ENCODE measurements at places on chromosomes 4 and X.

GRCh38 chr4:139152249-139152648 is 24.8 kb downstream of the ELF2 start:
- no peak for DNase-seq
- H3K27me3 ChIP-seq: no peaks in the 10 kb centered on the region
- H3K27ac ChIP-seq: no peak overlapping the region
- no peaks in the 10 kb centered on the region for H3K4me1 ChIP-seq
- no peak overlapping the region for H3K4me3 ChIP-seq
- no peaks in the 10 kb centered on the region for H3K36me3 ChIP-seq

DNA sequence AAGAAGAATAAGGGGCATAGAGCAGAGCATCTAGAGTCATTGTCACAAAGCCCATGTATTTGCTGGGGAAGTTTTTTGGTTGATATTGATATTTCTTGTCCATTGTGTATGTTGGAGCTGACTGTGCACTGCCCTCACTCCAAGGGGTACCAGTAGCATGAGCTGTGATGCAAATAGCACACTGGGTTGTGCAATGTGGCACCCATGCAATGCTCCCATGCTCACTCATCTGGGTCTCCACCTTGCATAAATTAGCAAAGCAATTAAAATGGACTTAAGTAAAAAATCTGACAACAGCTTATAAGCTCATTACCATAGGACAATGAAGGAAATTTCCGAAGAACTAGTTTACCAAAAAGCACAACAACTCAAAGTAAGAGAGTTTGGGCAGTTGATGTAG is 87.9 kb downstream of the NHS start:
- H3K27me3 ChIP-seq: peaks cover 7% of the 10 kb centered on the region
- H3K4me1 ChIP-seq: no peaks in the 10 kb centered on the region
- H3K27ac ChIP-seq: no peak overlapping the region
- H3K36me3 ChIP-seq: no peaks in the 10 kb centered on the region

DNA sequence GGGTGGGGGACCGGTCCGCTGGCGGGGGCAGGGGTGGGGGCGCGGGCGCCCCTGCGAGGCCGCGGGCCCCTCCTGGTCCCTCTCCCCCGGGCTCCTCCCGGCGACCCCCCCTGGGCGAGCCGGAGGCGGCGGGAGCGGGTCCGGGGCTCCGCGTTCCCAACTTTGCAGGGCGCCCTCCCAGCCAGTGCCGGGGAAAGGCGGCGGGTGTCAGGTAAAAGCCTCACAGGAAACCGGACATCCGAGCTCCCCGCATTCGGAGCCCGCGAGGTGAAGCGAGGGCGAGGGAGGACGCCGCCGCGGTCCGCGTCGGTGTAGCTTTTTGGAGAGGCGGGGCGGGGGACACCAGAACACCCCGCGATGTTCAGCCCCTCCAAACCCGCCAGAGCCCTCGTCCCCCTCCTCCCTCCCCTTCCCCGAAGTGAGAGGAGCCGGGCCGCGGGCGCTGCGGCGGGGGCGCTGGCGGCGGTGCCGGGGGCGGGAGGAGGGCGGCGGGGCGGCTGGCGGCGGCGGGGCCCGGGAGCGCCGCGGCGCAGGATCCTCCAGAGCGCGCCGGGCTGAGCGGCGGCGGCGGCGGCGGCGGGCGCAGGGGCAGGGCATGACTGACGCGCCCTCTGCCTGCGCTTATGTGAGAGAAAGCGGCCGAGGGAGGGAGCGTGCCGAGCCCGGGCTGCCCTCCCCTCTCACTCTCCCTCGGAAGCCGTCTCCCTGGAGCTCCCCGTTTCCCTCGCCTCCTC is at the start of gene VEGFC:
Gene VEGFC, minus strand, starts transcription at position 597 of the 734 bp plus-strand sequence. CDS start 611 bp downstream, outside the sequence.
- H3K4me1 ChIP-seq: no peaks in the 10 kb centered on the region
- H3K4me3 ChIP-seq: peak within 1 kb of the TSS; percentile 42
- no peaks in the 10 kb centered on the region for H3K36me3 ChIP-seq
- no peaks in the 10 kb centered on the region for H3K27me3 ChIP-seq
- peak; percentile 13 for DNase-seq

DNA sequence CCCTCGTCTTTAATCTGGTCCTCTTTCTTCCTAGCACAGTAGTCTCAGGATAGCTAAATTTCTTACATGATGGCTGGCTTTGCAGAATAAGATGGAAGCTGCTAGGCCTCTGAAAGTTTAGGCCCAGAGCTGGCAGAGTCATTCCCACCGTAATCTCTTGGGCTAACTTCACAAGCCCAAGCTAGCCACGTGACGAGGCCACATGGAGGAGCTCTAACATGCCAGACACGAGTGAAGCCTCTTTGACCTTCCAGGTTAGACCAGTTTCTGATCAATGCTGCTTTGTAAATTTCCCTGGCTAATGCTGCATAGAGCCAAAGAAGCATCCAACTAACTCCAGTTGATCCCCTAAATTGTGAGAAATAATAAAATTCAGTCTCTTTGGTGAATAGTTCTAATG is 9.5 kb upstream of the CENPE start:
- no peak for DNase-seq
- no peaks in the 10 kb centered on the region for H3K36me3 ChIP-seq
- H3K4me1 ChIP-seq: no peaks in the 10 kb centered on the region
- H3K4me3 ChIP-seq: no peak overlapping the region

GRCh38 chrX:112380541-112381278 is 298.1 kb upstream of the TRPC5 start:
- H3K27ac ChIP-seq: no peak overlapping the region
- H3K36me3 ChIP-seq: no peaks in the 10 kb centered on the region
- peaks cover 12% of the 10 kb centered on the region for H3K27me3 ChIP-seq

- no peak overlapping the region for H3K27ac ChIP-seq
- no peak overlapping the region for H3K4me3 ChIP-seq
- no peaks in the 10 kb centered on the region for H3K27me3 ChIP-seq
- H3K36me3 ChIP-seq: no peaks in the 10 kb centered on the region
- no peaks in the 10 kb centered on the region for H3K4me1 ChIP-seq
- no peak for DNase-seq
Measured at GRCh38 chr4:128347930-128348660, 60.5 kb upstream of the PGRMC2 start.

DNA sequence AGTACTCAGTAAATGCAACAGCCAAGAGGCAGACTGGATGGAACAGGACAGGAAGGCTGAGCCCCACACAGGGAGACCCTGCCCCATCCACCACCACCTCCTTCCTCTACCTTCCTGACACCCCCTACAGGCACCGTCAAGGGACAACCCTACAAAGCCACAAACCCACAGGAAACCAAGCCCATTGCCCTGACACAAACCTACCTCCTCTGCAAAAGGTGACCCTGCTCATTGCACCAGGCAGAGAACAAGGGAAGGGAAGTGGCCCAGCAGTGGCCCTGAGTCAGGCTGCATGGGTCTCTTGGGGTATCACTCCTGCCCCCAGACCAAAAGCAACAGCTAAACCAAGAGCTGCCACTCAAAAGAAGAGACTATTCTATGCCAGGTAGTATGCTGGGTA is 21.0 kb downstream of the JAKMIP1 start:
- no peaks in the 10 kb centered on the region for H3K36me3 ChIP-seq
- no peaks in the 10 kb centered on the region for H3K4me1 ChIP-seq
- no peaks in the 10 kb centered on the region for H3K27me3 ChIP-seq
- H3K27ac ChIP-seq: no peak overlapping the region

- no peak overlapping the region for H3K27ac ChIP-seq
- no peak overlapping the region for H3K4me3 ChIP-seq
- no peaks in the 10 kb centered on the region for H3K36me3 ChIP-seq
- no peak for DNase-seq
- peaks cover 4% of the 10 kb centered on the region for H3K27me3 ChIP-seq
- no peaks in the 10 kb centered on the region for H3K4me1 ChIP-seq
Measured at GRCh38 chr4:112939901-112940300, 109.6 kb upstream of the ANK2 start.

- H3K4me1 ChIP-seq: peaks cover 3% of the 10 kb centered on the region
- no peak for DNase-seq
- no peaks in the 10 kb centered on the region for H3K36me3 ChIP-seq
- peak overlapping the region; percentile 98 for H3K27ac ChIP-seq
- H3K4me3 ChIP-seq: peak overlapping the region; percentile 69
Measured at GRCh38 chr4:156969911-156970310, 1.7 kb downstream of the PDGFC start.

DNA sequence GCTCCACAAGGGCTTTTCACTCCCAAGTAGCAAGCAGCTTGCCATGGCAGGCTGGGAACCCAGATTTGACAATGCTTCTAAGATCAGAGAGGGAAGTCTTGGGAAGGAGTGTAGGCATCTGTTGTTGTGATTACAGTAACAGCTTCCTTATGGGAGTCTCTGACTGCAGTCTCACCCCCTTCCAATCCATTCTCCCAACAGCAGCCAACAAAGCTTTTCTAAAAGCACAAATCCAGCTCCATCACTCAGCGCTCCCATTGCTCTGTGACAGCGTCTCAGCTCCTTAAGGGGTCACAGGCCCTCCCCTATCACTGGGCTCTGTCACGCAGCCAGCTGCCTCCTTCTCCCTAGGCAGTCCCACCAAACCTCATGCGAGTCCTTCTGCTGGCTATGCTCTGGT is 7.1 kb downstream of the IGFBP7 start:
- no peaks in the 10 kb centered on the region for H3K4me1 ChIP-seq
- DNase-seq: no peak
- H3K36me3 ChIP-seq: no peaks in the 10 kb centered on the region
- H3K4me3 ChIP-seq: no peak overlapping the region
- no peaks in the 10 kb centered on the region for H3K27me3 ChIP-seq
- no peak overlapping the region for H3K27ac ChIP-seq

- no peaks in the 10 kb centered on the region for H3K4me1 ChIP-seq
- H3K27me3 ChIP-seq: no peaks in the 10 kb centered on the region
- no peak for DNase-seq
- no peak overlapping the region for H3K4me3 ChIP-seq
- H3K27ac ChIP-seq: no peak overlapping the region
Measured at GRCh38 chr4:119310826-119311225, 11.1 kb downstream of the FABP2 start.

DNA sequence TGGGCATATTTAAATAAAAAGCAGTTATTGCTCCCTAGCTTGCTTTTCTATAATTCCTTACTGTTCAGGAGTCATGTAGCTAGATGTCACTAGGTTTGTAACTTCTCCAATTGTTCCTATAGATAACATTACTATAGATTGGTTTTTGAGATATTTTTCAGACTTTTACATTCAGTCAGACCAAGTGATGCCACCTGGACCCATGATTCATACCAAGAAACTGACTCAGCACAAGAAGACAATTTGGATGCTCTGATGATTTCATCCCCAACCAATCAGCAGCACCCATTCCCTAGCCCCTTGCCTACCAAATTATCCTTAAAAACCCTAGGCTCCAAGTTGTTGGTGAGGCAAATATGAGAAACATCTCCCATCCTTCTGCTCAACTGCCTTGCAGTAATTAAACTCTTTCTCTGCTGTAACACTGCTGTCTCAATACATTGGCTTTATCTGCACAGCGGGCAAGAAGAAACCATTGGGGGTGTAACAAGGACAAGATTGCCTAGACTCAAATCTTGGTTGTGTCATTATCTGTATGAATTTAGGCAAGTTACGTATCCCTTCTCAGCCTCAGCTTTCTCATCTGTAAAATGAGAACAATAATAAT is 11.8 kb upstream of the NEIL3 start:
- H3K4me3 ChIP-seq: no peak overlapping the region
- H3K4me1 ChIP-seq: no peaks in the 10 kb centered on the region
- no peaks in the 10 kb centered on the region for H3K36me3 ChIP-seq
- no peak overlapping the region for H3K27ac ChIP-seq

DNA sequence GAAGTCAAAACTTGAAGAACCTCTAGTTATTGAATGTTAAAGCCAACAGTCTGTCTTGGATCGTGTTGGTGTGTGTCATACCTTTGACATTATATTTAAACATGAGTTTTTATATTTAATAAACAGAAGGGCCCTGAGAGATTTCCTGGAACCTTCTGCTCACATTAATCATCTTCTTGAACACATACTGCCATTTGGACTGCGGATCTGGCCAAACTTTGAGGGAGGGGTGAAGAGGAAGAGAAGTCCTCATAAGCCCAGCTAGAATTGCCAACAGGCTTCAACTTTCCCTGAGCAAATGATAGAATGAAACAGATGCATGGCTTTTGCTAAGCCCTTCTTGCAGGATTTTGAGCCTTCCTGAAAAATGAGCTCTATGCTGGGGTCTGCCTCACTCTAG is 27.4 kb downstream of the CCKAR start:
- DNase-seq: no peak
- no peaks in the 10 kb centered on the region for H3K4me1 ChIP-seq
- no peaks in the 10 kb centered on the region for H3K27me3 ChIP-seq

DNA sequence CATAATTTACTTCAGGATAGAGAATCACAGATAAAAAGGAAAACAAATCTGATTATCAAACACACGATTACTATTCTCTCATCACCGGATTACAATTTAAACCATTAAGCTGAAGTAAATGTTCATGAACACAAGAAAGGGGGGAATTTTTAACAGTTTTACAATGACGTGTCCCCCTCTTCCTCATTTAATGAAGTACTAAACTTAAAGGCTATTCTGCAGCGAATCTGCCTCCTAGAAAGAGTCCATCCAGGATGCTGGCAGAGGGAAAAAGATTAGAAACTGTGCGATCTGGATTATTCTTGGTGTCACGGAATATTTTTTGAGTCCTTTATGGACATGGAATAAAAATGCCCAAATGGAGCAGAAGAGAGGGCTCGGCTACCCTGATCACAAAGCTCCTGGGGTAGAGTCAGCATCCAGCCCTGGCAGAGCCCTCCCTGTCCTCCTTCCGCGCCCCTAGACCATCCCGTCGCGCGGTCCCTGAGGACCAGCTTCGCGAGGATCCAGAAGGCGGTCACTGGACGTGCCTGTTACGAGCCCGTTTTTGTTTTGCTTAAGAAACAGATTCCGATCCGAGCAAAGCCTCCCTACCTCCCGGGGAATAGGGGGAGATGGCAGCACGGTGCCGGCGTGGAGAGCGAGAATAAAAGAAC is 1.2 kb downstream of the ELF2 start:
- no peaks in the 10 kb centered on the region for H3K4me1 ChIP-seq
- H3K4me3 ChIP-seq: peak overlapping the region; percentile 95
- H3K27ac ChIP-seq: peak overlapping the region; percentile 99
- H3K27me3 ChIP-seq: no peaks in the 10 kb centered on the region
- DNase-seq: no peak
- H3K36me3 ChIP-seq: no peaks in the 10 kb centered on the region

DNA sequence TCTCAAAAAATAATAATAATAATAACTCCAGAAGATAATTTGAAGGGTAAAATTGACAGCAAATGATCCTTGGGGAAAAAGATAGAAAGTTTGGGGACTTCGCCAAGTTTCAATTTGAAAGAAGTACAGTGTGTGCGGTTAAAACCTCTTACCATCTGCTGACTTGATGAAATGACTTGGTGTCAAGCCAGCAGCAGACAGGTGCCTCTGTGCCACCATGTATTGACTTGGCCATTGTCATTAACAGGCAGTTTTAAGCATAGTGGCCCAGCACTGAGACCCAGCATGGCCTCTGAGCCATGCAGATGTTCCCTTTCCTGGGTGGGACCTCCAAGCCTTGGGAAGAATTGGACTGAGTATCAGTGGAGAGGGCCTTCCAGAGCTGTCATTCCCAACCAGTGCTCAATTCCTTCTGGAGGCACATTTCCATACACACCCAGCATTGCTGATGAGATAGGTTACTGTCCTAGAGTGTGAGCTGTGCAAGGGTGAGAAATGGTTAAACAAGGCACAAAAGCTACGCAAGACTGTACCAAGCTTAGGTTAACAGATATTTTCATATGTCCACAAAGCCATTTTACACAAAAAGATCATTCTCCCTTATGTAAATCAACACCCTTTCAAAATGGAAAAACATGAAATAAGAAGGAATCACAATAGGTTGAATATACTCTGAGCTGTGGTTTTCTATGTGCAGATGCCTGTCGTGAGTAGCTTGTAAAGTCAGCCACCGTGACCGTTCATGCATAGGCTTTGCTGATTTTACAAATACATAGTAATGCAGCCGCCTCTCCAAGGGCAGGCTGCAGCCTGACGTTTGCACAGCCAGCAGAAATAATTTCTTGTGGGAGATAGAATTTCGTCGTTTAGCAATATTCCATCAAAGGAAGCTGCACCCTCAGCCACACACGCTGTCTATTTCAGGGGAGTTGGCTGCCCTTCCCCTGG is 59.4 kb upstream of the FBXW7 start:
- no peak overlapping the region for H3K4me3 ChIP-seq
- H3K36me3 ChIP-seq: no peaks in the 10 kb centered on the region
- no peaks in the 10 kb centered on the region for H3K27me3 ChIP-seq
- no peak overlapping the region for H3K27ac ChIP-seq
- no peaks in the 10 kb centered on the region for H3K4me1 ChIP-seq
